ENCODE measurements at places on chromosomes 4 and X. TPM values are rescaled to one million over a fixed set of nuclear protein-coding genes. Genes with fewer than 3 reads are reported as not detected.
A peak's percentile ranks its signal among the peaks of the same experiment; 100 is the strongest.

DNA sequence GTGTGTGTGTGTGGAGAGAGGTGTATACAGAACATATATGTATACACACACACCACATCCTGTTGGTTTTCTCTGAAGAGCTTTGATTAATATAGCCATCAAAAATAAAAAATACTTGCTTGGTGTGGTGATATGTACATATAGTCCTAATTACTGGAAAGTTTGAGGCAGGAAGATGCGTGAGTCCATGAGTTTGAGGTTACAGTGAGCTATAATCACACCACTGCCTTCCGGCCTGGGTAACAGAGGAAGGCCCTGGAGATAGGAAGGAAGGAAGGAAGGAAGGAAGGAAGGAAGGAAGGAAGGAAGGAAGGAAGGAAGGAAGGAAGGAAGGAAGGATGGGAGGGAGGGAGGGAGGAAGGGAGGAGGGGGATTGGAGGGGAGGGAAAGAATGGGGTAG, 360.4 kb upstream of the CPEB2 start:
- no peaks in the 10 kb centered on the region for H3K27me3 ChIP-seq
- no peak for DNase-seq
- no peaks in the 10 kb centered on the region for H3K4me1 ChIP-seq
- H3K36me3 ChIP-seq, result no peaks in the 10 kb centered on the region
- no peak overlapping the region for H3K27ac ChIP-seq

GRCh38 chr4:31674313-31674947, 954.3 kb downstream of the PCDH7 start:
- no peaks in the 10 kb centered on the region for H3K27me3 ChIP-seq
- no peaks in the 10 kb centered on the region for H3K36me3 ChIP-seq
- no peak for DNase-seq
- H3K4me1 ChIP-seq, result no peaks in the 10 kb centered on the region

DNA sequence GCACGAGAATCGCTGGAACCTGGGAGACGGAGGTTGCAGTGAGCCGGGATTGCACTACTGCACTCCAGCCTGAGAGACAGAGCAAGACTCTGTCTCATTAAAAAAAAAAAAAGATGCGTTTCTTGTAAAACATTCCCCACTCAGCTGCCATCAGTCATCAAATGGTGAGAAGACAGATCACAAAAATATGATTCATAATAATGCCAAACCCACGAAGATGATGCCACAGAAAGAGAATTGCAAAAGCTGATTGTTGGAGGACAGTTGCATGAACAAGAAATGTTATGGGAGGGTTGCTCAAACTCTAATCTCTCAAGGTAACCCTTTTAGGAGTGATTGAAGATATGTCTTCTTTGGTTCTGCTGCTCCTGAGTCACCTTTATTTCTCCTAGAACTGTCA, 21.4 kb upstream of the SMIM14 start:
- H3K36me3 ChIP-seq, result no peaks in the 10 kb centered on the region
- H3K4me3 ChIP-seq, result no peak overlapping the region
- H3K27me3 ChIP-seq, result no peaks in the 10 kb centered on the region
- DNase-seq, result no peak
- H3K4me1 ChIP-seq, result no peaks in the 10 kb centered on the region

GRCh38 chr4:153433754-153434105, 32.4 kb upstream of the TMEM131L start:
- no peaks in the 10 kb centered on the region for H3K27me3 ChIP-seq
- no peaks in the 10 kb centered on the region for H3K4me1 ChIP-seq
- H3K36me3 ChIP-seq, result no peaks in the 10 kb centered on the region
- H3K4me3 ChIP-seq, result no peak overlapping the region

DNA sequence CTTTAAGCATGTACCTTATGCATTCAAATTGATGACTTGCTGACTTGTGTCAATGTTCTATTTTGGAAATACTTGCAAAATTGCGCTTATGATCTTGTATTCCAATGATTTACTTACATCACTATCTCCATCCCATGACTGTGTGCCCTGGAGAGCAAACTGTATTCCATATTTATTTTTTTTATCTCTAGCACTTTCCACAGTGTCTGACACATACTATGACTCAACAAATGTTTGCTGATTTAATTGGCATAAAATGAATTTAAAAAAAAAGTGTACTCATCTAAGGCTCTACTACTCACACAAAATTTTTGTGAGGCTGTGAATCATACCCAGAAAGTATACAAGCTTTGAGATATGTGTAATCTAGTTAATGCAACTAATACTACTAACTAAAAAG, 1066.8 kb upstream of the ADGRL3 start:
- no peaks in the 10 kb centered on the region for H3K4me1 ChIP-seq
- H3K36me3 ChIP-seq, result no peaks in the 10 kb centered on the region
- DNase-seq, result no peak
- H3K27ac ChIP-seq, result no peak overlapping the region
- no peak overlapping the region for H3K4me3 ChIP-seq
- no peaks in the 10 kb centered on the region for H3K27me3 ChIP-seq

- H3K27me3 ChIP-seq, result no peaks in the 10 kb centered on the region
- H3K4me1 ChIP-seq, result peaks cover 4% of the 10 kb centered on the region
- no peak overlapping the region for H3K27ac ChIP-seq
- DNase-seq, result no peak
Measured at GRCh38 chr4:1896658-1896991, 25.4 kb downstream of the NSD2 start.

- no peak overlapping the region for H3K27ac ChIP-seq
- H3K36me3 ChIP-seq, result no peaks in the 10 kb centered on the region
- no peak for DNase-seq
- no peak overlapping the region for H3K4me3 ChIP-seq
- H3K4me1 ChIP-seq, result no peaks in the 10 kb centered on the region
Measured at GRCh38 chr4:5473125-5473524, 235.2 kb downstream of the EVC2 start.

- H3K27me3 ChIP-seq, result no peaks in the 10 kb centered on the region
- H3K4me3 ChIP-seq, result no peak overlapping the region
- H3K36me3 ChIP-seq, result no peaks in the 10 kb centered on the region
- no peak for DNase-seq
Measured at GRCh38 chrX:132077414-132077813, 50.4 kb downstream of the FRMD7 start.

GRCh38 chrX:5730556-5730955, 498.1 kb downstream of the NLGN4X start:
- H3K4me1 ChIP-seq, result no peaks in the 10 kb centered on the region
- H3K27ac ChIP-seq, result no peak overlapping the region
- H3K27me3 ChIP-seq, result no peaks in the 10 kb centered on the region
- no peaks in the 10 kb centered on the region for H3K36me3 ChIP-seq

- no peaks in the 10 kb centered on the region for H3K36me3 ChIP-seq
- H3K27me3 ChIP-seq, result no peaks in the 10 kb centered on the region
- DNase-seq, result no peak
- no peak overlapping the region for H3K27ac ChIP-seq
- H3K4me1 ChIP-seq, result no peaks in the 10 kb centered on the region
Measured at GRCh38 chr4:152304220-152304619, 231.7 kb downstream of the FBXW7 start.

DNA sequence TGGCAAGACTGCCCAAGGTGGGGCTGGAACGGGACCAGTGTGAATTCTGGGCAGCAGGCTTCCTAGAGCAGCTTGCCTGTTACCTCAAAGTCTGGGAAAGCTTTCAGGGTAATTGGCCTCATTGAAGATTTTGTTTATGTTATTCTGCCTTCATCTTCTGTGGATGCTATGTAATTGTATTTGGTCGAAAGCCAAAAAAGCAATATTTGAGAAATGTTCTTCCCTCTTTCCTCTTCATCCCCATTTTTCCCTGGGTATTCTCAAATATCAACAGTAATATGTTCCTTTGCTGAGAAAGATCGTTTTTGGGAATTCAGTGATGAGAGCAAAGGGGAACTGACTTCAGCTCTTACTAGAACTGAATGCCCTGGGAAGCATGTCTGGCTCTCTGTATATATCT, 12.9 kb downstream of the TMEM131L start:
- no peak overlapping the region for H3K27ac ChIP-seq
- no peak for DNase-seq
- no peaks in the 10 kb centered on the region for H3K4me1 ChIP-seq
- no peak overlapping the region for H3K4me3 ChIP-seq

- no peak overlapping the region for H3K4me3 ChIP-seq
- H3K36me3 ChIP-seq, result no peaks in the 10 kb centered on the region
- H3K4me1 ChIP-seq, result no peaks in the 10 kb centered on the region
- DNase-seq, result no peak
Measured at GRCh38 chr4:176794151-176794550, 1.4 kb upstream of the VEGFC start.

- no peaks in the 10 kb centered on the region for H3K27me3 ChIP-seq
- no peak overlapping the region for H3K27ac ChIP-seq
- H3K4me3 ChIP-seq, result no peak overlapping the region
- H3K4me1 ChIP-seq, result no peaks in the 10 kb centered on the region
Measured at GRCh38 chr4:83574247-83574646, 38.3 kb downstream of the GPAT3 start.

DNA sequence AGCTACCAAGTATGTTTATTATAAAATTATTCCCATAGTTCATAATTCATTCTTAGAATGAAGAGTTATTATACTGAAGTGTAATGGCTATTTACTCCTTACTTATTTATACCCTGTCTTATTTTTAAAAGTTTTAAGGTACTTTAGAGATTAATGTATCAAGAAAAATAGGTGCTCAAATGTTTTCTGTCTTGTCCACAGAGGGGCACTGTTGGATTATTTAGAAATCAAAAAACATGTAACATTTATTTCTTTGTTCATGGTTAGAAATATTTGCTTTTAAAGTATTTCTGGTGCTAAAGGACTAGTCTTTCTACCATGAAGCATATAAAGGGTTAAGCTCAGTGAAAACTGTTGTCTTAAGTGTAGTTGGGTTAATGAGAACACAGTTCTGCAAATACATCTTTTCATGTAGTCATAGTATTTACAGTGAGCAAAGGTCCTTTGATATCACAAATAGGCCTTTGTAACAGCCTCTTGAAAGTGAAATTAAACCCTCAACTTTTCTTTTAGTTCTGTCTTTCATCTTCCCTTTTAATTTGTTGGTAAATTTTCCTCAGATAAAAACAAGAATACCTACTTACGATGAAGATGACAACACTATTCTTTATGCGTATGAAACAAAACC, 7.7 kb downstream of the SCML1 start:
- H3K4me1 ChIP-seq, result no peaks in the 10 kb centered on the region
- no peaks in the 10 kb centered on the region for H3K36me3 ChIP-seq
- DNase-seq, result no peak
- no peak overlapping the region for H3K27ac ChIP-seq
- H3K4me3 ChIP-seq, result no peak overlapping the region

- no peaks in the 10 kb centered on the region for H3K27me3 ChIP-seq
- H3K4me1 ChIP-seq, result no peaks in the 10 kb centered on the region
- no peak overlapping the region for H3K4me3 ChIP-seq
- H3K27ac ChIP-seq, result peak overlapping the region; percentile 31
- no peak for DNase-seq
Measured at GRCh38 chrX:17072301-17072700, 125.8 kb downstream of the REPS2 start.

- no peak within 1 kb of the TSS for H3K4me3 ChIP-seq
- H3K4me1 ChIP-seq, result no peaks in the 10 kb centered on the region
- no peak within 1 kb of the TSS for H3K27ac ChIP-seq
- no peaks in the 10 kb centered on the region for H3K36me3 ChIP-seq
- no peaks in the 10 kb centered on the region for H3K27me3 ChIP-seq
Measured at GRCh38 chr4:119135721-119136121, at the start of gene MYOZ2. Gene MYOZ2, plus strand, starts transcription at chr4:119135832. Its CDS starts 694 bp downstream, at chr4:119136526.

DNA sequence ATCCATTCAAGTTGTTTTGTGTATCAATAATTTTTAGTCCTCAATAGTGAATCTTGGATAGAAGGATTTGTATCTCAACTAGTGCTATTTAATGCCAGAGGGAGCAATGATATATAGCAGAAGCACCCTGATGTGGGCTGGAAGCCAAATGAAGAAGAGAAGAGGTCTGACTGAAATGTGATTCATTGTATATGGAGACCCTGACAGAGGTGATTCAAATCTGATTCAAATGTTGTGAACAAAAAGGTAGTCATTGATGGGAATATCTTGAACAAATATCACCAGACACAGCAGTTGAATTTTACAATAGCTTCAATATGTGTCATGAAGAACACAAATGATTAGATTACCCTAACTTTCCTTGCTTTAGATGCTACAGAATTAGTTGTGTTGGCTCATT, 27.5 kb upstream of the SULT1B1 start:
- no peaks in the 10 kb centered on the region for H3K36me3 ChIP-seq
- H3K27ac ChIP-seq, result no peak overlapping the region
- no peaks in the 10 kb centered on the region for H3K27me3 ChIP-seq
- no peak overlapping the region for H3K4me3 ChIP-seq
- H3K4me1 ChIP-seq, result no peaks in the 10 kb centered on the region
- DNase-seq, result no peak

GRCh38 chr4:73477176-73477575, 4.4 kb upstream of the AFM start:
- no peak overlapping the region for H3K4me3 ChIP-seq
- no peaks in the 10 kb centered on the region for H3K36me3 ChIP-seq
- DNase-seq, result no peak
- H3K27me3 ChIP-seq, result no peaks in the 10 kb centered on the region
- H3K27ac ChIP-seq, result no peak overlapping the region

- H3K36me3 ChIP-seq, result no peaks in the 10 kb centered on the region
- peaks cover 3% of the 10 kb centered on the region for H3K4me1 ChIP-seq
- no peak overlapping the region for H3K4me3 ChIP-seq
- DNase-seq, result no peak
- H3K27ac ChIP-seq, result no peak overlapping the region
Measured at GRCh38 chr4:56464581-56464980, 2.8 kb upstream of the SRP72 start.

GRCh38 chr4:168711197-168712140, 214.6 kb downstream of the PALLD start:
- peak; percentile 17 for DNase-seq
- no peaks in the 10 kb centered on the region for H3K4me1 ChIP-seq
- H3K4me3 ChIP-seq, result no peak overlapping the region
- H3K27ac ChIP-seq, result peak overlapping the region; percentile 58
- no peaks in the 10 kb centered on the region for H3K27me3 ChIP-seq

- H3K4me1 ChIP-seq, result no peaks in the 10 kb centered on the region
- H3K36me3 ChIP-seq, result no peaks in the 10 kb centered on the region
- H3K27ac ChIP-seq, result no peak overlapping the region
- no peak for DNase-seq
- no peaks in the 10 kb centered on the region for H3K27me3 ChIP-seq
- H3K4me3 ChIP-seq, result no peak overlapping the region
Measured at GRCh38 chr4:11014199-11014598, 329.6 kb upstream of the CLNK start.

GRCh38 chr4:108754327-108754726, 8.5 kb downstream of the ETNPPL start:
- H3K4me3 ChIP-seq, result no peak overlapping the region
- no peaks in the 10 kb centered on the region for H3K27me3 ChIP-seq
- no peaks in the 10 kb centered on the region for H3K36me3 ChIP-seq

The SPACA5 gene
- total RNA-seq, result not detected

The IL15 gene
- 1.2 TPM for total RNA-seq

The ABCG2 gene
- total RNA-seq, result 15.3 TPM

The SLC6A14 gene
- total RNA-seq, result 0.73 TPM

The SPANXA2 gene
- total RNA-seq, result 3.2 TPM

The GAGE13 gene
- total RNA-seq, result not detected

Data from prostate gland (tissue), 2 donors.